ENCODE measurements at places on chromosomes 6 and 20. TPM values are rescaled to one million over a fixed set of nuclear protein-coding genes. Genes with fewer than 3 reads are reported as not detected.

- no peak overlapping the region for H3K4me3 ChIP-seq
- DNase-seq: no peak
- no peaks in the 10 kb centered on the region for H3K36me3 ChIP-seq
- no peaks in the 10 kb centered on the region for H3K27me3 ChIP-seq
- H3K4me1 ChIP-seq: peaks cover 15% of the 10 kb centered on the region
Observed at GRCh38 chr20:38175304-38176180, 10.5 kb upstream of the TGM2 start.

DNA sequence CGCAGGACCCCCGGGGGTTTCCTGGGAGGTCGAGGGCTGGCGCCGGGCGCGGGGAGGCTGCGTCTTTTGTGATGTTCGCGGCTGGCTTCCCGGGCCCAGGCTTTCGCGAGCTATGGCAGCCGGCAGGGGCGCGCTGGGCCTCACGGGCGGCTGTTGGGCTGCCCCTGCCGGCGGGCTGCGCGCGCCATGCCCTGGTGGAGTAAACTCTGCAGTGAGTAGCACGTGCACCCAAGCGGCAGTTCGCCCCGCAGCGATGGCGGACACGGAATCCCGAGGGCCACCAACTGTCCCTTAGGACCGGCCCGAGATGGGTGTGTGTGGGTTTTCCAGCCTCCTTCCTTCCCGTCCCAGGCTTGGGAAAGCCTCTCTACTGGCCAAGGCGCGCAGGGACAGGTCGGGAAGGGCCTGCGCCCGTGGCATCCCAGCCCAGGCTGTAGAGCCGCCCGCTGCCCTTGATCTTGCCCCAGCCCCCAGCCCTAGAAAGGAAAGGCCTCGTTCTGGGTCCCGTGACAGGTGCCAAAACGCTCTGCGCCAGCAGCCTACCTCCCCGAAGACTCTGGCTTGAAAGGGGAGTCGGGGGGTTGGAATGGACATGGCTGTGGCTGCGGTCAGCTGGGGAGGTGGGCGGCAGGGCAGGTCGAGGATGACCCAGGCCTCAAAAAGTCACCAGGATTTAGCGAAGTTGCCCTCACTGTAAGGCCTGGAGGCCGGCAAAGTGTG, 49.7 kb downstream of the ZBTB2 start:
- no peaks in the 10 kb centered on the region for H3K27me3 ChIP-seq
- H3K4me1 ChIP-seq: no peaks in the 10 kb centered on the region
- H3K27ac ChIP-seq: no peak overlapping the region

GRCh38 chr6:74491844-74492374, 713.9 kb downstream of the COL12A1 start:
- H3K36me3 ChIP-seq: no peaks in the 10 kb centered on the region
- H3K4me1 ChIP-seq: no peaks in the 10 kb centered on the region
- no peak overlapping the region for H3K4me3 ChIP-seq
- no peak overlapping the region for H3K27ac ChIP-seq
- no peak for DNase-seq

DNA sequence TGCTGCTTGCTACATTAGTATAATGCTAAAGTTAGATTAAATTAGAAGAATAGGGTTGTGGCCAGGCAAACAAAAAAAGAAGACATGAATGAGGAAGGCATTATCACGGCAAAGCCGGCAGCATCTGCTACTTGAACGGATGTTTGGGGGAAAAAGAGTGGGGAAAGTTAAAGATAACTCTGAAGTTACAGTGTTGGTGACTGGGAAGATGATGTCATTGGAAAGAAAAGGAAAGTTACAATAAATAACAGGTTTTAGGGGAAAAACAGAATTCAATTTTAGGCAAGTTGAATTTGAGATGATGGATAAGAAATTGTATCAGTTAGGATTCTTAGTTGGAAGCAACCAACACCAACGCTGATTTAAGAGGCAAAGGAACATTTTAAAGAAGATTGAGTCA, 74.2 kb upstream of the NRN1 start:
- H3K36me3 ChIP-seq: no peaks in the 10 kb centered on the region
- H3K4me3 ChIP-seq: no peak overlapping the region
- no peaks in the 10 kb centered on the region for H3K27me3 ChIP-seq
- no peaks in the 10 kb centered on the region for H3K4me1 ChIP-seq
- no peak for DNase-seq
- H3K27ac ChIP-seq: no peak overlapping the region

GRCh38 chr20:36645353-36645752, 643 bp downstream of the SLA2 start:
- no peaks in the 10 kb centered on the region for H3K36me3 ChIP-seq
- H3K4me1 ChIP-seq: no peaks in the 10 kb centered on the region
- DNase-seq: no peak
- no peaks in the 10 kb centered on the region for H3K27me3 ChIP-seq
- H3K27ac ChIP-seq: no peak overlapping the region

GRCh38 chr6:135280375-135281136, 99.4 kb downstream of the MYB start:
- no peaks in the 10 kb centered on the region for H3K4me1 ChIP-seq
- H3K36me3 ChIP-seq: no peaks in the 10 kb centered on the region
- H3K27me3 ChIP-seq: no peaks in the 10 kb centered on the region
- H3K4me3 ChIP-seq: no peak overlapping the region

Gene BEND6
- total RNA-seq: 12.6 TPM
